ENCODE measurements at places on chromosomes 7 and 10. TPM values are rescaled to one million over a fixed set of nuclear protein-coding genes. Genes with fewer than 3 reads are reported as not detected.

DNA sequence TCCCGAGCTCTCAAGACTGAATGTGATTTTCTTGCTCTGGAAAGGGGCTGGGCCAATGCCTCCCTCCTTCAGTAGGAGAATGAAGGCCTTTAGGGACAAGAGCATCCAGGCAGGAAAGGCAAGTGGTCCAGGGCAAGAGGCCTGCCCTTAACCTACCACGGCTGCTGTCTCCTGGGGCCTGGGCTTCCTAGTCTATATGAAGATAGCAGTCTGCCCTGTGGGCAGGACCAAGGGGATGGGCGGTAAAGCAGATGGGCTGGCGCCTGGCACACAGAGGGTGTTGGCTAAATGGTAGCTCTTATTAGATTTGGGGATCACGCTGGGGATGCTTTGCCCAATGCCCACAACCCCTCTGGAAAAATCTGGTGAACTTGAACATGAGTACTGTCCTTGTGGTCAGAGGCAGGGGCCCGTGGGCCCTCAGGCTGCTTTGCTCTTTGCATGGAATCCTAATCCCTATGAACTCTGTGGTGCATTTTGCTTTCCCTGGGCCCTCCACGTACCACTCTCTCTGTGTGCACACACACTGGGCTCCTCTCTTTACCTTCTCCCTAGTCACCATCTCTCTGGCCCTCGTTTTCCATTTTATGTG lies 20.3 kb downstream of the CHAT start:
- no peak for DNase-seq

GRCh38 chr7:99005776-99006175 lies 127.4 kb downstream of the TRRAP start:
- no peak for DNase-seq

GRCh38 chr7:2777898-2778535 lies 66.1 kb downstream of the GNA12 start:
- DNase-seq = no peak

GRCh38 chr10:49053053-49053997 lies 62.0 kb downstream of the VSTM4 start:
- no peak for DNase-seq

FGFBP3 gene
- 0.51 TPM for total RNA-seq

SEMA3E gene
- total RNA-seq = 0.26 TPM

All from dermis microvascular lymphatic vessel endothelial cell (primary cell).